ENCODE measurements at places on chromosomes 7 and 10. TPM values are rescaled to one million over a fixed set of nuclear protein-coding genes. Genes with fewer than 3 reads are reported as not detected.

Gene GSDME
- 41.6 TPM for total RNA-seq

Gene OR2A14
- total RNA-seq = not detected

Gene TMEM229A
- total RNA-seq = not detected

Gene FOXI2
- total RNA-seq = not detected

Gene TMEM72
- total RNA-seq = not detected

Gene STMP1
- 31.1 TPM for total RNA-seq

Gene VAX1
- 1.5 TPM for total RNA-seq

Gene CCT6A
- 294 TPM for total RNA-seq

Gene C7orf57
- total RNA-seq = 0.18 TPM

Gene PIP
- total RNA-seq = not detected

Measured in A549 treated with GW870086 at 1 μM for 4 hours (cell line).